ENCODE measurements at places on chromosomes 11 and 22.

DNA sequence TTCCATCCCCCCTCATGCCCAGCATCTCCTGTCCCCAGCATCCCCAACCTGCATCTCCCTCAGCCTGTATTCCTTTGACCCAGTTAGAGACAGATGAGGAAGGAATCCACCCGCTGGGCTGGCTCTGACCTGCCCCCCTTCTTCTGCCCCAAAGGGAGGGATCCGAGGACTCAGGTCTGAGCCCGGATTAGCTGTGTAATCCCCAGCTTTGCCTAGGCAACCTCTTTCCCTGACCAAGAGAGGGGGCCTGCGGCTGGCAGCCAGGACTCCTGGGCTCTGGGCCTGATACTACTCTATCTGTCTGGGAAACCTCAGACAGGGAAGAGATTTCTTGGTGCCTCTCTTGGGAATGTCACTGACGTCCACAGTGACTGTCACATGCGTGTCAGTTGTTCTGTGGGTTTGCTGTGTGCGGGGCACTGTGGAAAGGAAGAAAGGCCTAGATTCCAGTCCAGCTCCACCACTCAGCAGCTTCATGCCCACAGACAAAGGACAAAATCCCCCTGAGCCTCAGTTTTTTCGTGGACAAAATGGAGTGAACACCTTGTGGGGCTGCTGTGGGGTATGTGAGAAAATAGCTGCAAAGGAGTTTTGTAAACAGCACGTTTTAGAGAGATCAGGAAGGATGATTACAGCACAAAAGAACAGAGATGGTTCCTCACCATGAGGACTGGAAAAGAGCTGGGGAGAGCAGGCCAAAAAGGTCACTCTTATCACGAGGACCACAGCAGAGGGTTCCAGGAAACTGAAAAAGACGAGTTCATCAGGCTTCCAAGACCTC lies 1.3 kb upstream of the NDUFV1 start:
- DNase-seq = no peak

DNA sequence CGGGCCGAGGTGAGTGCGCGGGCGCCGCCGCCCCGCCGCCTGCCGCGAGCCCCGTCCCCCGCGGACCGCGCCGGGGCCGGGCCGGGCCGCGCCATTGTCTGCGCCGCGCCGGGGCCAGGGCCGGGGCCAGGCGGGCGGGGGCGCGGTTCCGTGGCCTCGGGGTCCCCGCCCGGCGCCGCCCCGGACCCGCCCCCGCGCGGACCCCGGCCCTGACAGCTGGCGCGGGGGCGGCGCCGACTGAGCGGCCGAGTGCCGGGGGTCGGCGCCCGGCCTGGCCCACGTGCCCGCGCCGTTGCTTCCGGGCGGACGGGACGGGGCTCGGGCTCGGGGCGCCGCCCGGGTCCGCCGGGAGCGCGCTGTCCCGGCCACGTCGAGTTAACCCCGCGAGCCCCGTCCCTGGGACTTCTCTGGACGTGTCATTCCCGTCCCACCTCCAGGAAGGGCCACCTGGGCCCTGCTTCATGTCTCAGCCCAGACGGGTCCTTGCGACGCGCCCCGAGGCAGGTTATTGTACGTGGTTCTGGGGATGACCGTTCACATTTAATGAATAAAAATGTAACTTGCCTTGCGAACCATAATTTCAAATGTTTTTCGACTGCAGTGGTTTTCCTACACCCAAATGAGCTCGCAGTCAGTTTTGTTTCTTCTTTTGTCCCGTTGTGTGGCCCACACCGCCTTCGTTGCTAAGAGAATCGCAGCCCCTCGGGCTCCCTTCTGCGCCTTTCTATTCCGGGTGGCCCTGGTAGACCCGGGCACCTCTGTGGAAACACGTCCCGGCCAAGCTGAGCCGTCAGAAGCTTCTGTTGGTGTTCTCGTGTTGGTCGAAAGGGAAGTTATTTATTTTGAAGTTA lies 562 bp downstream of the ZBED4 start:
- DNase-seq = no peak

DNA sequence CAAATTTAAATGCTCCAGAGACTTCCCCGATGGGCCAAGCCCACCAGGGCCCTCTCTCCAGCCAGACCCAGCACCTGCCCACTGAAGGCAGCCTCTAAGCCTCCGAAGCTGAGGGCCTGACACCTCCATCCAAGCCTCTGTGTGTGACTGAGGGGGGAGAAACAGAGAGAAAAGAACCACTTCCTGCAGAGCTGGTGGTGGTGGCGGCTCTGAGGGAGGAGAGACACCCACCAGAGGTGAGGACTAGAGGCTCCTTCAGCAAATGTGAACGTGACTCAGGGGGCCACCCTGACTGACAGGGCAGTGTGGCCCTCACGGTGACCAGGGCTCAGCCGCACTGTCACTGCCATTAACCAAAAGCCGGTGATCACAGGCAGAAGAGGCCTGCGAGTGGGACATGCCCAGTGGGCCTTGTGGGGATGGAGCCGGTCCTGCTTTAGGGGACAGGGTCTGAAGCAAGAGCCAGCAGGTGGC lies 31.0 kb upstream of the CD5 start:
- no peak for DNase-seq

DNA sequence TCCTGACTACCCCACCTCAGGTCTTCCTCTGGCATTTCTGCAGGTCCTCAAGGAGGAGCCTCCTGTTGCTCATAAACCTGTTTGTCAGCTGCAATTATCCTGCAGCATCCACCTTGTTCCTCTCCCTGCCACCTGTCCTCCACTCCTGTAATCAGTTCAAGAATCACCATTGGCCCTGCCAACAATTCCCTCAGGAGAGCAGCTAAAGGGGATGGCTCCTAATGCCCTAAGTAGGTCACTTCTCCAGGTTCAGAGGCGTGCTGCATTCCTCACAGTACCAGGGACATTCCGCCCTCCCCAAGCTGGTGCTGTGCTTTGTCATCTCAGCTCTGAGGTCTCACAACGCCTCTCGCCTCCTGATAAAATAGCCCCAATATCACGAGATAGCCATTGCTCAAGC lies 2.1 kb downstream of the CLDN25 start:
- DNase-seq = no peak

GRCh38 chr22:30216710-30217109 lies 29.8 kb downstream of the LIF start:
- no peak for DNase-seq

- no peak for DNase-seq
Observed at GRCh38 chr11:47409440-47410369, 1.3 kb downstream of the SLC39A13 start.

- no peak for DNase-seq
Observed at GRCh38 chr11:9643751-9644150, 20.1 kb upstream of the SWAP70 start.

DNA sequence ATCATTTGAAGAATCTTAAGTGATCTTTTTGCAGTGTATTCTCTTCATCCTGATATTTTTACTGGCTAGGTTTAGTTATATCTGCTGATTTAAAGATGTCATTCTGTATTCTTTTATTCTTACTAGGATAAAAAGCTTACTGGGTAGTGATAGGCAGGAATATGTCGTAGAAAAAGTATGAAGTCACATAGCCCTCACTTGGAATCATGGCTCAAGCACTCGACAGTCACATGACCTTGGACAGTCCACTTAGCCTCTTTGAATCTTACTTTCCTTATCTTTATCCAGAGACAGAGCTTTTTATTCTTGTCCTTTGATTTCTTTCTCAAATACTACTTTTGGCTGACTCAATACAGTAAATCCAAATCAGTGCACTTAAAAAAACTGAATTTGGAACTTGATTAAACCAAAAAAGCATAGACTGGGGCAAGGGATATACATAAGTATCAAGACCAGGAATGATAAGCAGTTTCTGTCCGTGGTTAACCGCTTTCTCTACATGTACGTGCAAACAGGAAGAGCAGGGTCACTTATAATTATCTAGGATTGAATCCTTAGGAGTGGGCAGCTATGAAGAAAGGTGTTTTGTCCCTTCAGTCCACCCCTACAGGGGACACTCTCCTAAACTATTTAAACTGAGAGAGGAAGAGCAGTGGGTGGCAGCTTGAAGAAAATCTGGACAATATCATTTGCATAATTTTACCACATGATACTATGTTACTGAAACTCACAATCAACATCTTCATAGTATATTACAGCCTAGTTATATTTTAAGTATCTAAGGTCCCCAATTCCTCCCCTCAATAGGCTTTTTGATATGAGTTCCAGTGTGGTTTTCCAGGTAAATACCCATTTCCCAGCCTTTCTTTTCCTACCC lies 8.0 kb downstream of the MMP7 start:
- DNase-seq = no peak

DNA sequence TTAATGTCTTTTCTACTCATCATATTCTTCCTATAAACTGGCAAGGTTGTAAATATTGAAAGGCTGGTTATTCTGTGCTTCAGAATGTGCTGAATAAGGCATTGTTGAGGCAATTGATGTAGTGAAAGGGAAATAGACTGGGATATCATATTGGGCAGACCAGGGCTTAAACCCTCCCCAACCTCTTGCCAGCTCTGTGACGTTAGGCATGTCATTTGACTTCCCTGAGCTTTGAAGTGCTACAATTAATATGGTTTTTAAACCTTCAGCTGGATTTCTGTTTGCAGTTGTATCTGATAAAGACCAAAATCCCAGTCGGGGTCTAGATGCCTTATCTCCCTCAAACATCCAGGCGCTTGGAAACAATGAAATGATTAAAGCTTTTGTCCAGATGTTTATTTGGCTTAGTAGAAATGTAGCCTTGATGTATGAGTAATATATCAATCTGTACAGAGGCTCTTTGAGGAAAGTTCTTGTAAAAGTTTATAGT lies 208.1 kb downstream of the DBX1 start:
- no peak for DNase-seq

DNA sequence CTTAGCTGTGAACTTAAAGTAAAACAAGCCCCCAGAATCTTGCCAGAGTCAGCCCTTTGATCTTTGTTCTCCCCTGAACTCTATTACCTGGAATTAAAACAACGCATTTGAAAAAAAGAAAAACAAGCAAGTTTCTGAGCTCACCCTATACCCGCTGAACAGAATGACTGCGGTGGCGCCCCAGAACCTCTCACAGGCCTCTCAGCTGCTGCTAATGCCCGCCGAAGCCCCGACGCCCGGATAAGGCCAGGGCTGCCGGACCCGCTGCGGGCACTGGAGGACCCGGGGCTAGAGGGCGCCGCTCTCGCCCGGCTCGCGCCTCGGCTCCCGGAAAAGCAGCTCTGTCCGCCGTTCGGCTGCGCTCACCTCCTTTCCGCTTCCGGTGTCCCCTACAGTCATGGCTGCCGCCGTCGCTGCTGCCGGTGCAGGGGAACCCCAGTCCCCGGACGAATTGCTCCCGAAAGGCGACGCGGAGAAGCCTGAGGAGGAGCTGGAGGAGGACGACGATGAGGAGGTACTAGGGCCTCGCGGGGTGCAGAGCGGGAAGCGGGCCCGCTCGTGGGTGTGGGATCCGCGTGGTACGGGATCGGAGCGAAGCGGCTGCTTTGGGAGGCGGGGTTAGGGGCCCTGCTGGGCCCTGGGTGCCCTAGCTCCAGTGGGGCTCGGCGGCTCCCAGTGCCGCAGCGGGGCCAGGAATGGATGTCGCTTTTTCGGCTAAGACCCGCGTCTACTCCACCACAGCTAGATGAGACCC lies at the start of gene TOMM22:
Gene TOMM22, plus strand, starts transcription at position 376 of the 754 bp plus-strand sequence. Its CDS starts 22 bp downstream, at position 398.
- peak; percentile 80 for DNase-seq

Measured in stimulated activated CD8-positive, alpha-beta memory T cell treated with anti-CD3 and anti-CD28 coated beads, Interleukin-7, amount 100 ng/mL, for 48 hours (primary cell).